ENCODE measurements at places on chromosomes 7 and 10.

- no peak for DNase-seq
Measured at GRCh38 chr7:124649397-124650014, 116.1 kb downstream of the GPR37 start.

GRCh38 chr7:711093-711921 lies 15.2 kb upstream of the DNAAF5 start:
- no peak for DNase-seq

- DNase-seq, result no peak
Measured at GRCh38 chr7:143243111-143243510, 20.1 kb upstream of the GSTK1 start.

DNA sequence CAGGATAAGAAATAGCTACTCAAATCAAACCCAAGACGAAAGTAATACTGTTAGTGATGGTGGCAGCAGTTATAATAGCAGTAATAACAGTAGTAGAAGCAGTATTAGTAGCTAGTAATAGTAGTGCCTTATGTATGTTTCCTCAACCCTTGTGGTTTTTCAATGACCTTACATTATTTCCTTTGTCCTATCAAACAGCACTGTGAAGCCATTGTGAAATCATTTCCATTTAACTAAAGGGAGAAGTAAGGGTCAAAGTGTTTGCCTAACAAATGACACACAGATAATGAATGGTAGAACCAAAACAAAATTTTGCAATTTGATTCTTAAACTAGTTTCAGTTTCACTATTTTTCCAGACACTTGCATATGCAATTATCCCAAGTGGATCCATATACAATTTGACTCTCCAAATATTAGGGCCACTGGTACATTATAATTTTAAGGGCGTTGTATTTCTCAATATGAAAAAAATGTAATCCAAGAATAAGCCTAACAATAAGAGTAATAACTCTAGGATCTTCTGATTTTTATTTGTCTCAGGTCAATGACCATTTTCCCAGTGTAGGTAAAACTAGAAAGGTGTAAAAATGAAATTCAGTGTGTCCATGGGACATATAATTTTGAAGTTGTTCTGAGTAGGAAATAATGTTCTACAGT lies 33.7 kb upstream of the TMEM26 start:
- DNase-seq, result no peak

GRCh38 chr7:27678617-27679260 lies 16.1 kb upstream of the HIBADH start:
- no peak for DNase-seq

DNA sequence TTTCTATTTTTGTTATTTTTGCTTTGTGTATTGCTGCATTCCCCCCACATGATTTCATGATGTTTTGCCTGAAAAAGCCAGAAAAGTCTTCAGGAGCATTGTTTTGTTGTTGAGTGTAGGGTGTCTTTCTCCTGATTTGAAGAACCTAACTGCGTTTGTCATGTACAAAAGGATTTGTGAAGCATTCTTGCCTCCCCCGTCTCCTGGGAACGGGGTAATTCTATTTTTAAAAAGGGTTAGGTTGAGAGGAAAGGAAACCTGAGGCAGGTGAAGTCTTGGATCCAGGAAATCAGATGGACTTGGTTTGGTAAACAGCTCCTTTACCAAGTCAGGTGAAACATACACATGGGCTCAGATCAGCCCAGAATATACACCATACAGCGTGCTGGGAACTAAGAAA lies 26.0 kb upstream of the BTBD16 start:
- DNase-seq, result no peak

- no peak for DNase-seq
Measured at GRCh38 chr10:62528441-62528840, 154.3 kb downstream of the ZNF365 start.

DNA sequence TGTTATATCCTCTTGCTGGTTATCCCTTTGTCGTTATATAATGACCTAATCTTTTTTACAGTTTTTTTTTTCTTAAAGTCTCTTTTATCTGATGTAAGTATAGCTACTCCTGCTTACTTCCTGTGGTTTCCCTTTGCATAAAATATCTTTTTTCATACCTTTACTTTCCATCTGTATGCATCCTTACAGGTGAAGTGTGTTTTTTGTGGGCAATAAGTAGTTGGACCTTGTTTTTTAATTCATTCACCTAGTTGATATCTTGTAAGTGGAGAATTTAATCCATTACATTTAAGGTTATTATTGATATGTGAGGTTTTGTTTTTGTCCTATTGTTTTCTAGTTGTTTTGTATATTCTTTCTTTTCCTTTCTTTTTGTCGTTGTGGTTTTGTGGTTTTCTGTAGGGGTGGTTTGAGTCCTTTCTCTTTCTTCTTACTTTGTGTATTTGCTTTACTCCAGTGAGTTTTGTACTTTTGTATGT lies 168.6 kb downstream of the MLLT10 start:
- DNase-seq, result no peak

GRCh38 chr10:8331896-8332729 lies 277.6 kb downstream of the GATA3 start:
- peak; percentile 80 for DNase-seq

DNA sequence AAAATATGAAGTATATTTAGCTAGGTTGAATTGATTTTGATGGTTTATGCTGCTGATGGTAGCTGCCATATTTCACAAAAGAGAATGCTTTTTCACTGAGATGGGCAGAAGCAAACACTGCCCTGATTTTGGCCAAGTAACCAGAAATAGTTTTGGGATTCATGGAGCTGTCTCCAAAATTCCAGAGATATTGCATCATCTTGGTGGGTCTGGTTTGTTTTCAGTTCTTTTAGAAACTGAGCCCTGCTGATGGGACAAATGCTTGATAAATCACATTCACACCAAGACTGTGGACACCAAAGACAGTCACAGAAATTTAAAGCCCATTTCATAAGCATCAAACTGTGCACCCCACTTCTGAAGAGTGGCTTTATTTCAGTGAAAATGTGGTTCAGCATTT lies 140.5 kb downstream of the BICC1 start:
- DNase-seq, result no peak

DNA sequence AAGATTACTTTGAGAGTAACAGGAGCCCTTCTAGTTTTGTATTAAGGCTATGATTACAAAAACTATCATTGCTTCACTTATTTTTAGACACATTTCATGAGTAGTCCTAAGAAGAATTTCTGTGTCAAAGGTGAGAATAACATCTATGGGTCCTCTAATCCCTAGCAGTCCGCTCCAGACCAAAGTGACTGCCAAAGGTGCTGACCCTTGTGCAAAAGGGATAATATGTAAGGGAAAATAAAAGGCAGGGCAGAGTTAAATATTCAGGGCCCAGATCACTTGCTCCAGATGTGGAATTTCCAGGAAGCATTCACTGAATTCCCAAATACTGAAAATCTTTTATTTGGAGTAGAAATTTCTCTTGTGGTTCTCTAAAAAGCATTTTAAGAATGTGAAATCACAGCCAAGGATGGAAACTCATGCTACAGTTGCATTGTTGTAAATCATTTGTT lies 29.3 kb downstream of the RHOBTB1 start:
- no peak for DNase-seq

GRCh38 chr7:143354965-143355364 lies 7.5 kb downstream of the FAM131B start:
- no peak for DNase-seq

GRCh38 chr7:106180721-106181120 lies 68.6 kb upstream of the SYPL1 start:
- DNase-seq, result no peak

DNA sequence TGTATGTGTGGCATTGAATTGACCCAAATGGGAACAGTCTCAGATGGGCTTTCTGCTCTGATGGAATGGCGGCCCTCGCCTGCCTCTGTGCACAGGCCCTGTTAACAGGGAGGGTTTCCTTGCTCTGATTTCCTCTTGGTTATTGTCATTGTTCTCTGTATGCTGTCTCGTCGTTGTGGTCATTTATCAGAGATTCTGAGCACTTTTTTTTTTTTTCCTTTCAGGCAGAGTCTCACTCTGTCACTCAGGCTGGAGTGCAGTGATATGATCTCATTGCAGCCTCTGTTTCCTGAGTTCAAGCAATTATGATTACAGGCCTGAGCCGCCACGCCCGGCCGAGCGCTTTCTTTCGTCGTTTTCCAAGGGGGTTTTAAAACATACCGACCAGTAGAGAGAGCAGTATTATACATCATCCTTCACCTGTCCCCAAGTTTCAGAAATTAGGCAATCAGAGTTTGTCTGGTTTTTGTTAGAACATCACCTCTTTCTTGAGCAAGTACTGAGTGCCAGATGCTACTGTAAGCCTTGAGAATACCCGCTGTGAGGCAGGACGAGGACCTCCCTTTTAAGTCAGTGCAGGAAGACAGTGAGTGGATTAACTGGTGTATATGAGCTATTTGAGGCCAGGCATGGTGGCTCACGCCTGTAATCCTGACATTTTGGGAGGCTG lies 6.5 kb downstream of the CHST12 start:
- DNase-seq, result no peak

DNA sequence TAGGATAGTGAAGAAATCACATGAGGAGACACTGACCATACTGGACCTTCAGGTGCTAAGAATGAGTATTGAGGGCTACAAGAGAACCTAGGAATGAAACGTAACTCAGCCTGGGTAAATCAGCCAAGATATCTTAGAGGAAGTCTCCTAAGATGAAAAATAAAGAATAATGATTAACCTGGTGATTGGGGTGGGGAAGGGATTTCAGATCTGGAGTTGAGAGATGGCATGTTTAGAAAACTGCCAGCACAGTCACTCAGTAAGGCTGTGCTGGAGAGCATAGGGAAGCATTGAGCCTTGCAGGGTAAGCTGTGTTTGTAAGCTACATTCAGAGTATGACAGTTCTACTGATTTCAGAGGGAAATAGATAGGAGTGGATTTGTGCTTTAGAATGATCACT lies 1.9 kb upstream of the MALRD1 start:
- no peak for DNase-seq

DNA sequence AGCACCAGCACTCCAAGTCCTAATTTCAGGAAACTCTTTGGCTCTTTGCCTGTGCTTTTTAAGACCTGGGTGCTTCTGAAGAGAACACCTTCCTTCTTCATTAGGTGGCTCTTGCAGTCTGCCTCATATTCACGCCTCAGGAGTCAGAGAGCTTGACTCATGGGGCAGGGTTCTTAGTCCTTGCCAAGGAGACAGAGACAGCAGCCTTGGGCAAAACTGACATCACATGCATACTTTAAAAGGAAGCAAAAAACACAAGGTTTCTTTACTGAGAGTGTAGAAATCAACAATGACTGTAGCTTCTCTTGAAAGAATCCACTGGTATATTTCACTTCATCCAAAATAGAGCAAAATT lies 780.6 kb downstream of the INHBA start:
- no peak for DNase-seq

GRCh38 chr7:151396328-151396970 lies 13.4 kb downstream of the WDR86 start:
- no peak for DNase-seq

DNA sequence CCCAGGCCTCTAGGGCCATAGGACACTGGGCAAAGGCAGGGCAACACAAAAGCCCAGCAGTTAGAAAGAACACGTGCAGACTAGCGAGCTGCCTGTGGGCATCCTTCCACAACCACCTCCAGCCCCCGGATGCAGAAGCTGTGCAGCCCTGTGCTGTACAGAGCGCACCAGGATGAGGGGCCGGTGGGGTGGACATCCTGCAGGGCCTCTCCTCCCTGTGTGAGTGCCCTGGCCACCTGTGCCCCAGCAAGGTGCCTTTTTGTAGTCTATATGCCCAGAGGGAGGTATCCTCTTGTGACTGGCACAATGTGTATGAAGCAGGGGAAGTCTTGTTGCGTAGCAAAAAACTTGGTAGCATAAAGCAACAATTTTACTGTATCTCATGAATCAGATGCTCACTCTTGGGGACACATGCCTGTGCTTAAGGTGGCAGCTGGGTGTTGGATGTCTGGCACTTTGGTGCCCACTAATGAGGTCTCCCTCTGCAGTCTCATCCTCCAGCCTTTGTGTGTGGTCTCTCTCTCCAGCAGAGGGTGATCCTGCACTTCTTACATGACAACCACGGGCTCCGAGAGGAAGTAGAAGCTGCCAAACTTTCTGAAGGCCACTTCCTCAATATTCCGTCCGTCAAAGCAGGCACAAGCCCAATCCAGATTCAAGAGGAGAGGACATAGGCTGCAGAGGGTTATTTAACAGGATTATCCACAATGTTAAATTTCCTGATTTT lies 8.7 kb downstream of the NCAPG2 start:
- DNase-seq, result no peak
